ENCODE measurements at places on chromosomes 12 and 14.

GRCh38 chr12:105801351-105801750, 337.4 kb downstream of the NUAK1 start:
- DNase-seq = no peak

DNA sequence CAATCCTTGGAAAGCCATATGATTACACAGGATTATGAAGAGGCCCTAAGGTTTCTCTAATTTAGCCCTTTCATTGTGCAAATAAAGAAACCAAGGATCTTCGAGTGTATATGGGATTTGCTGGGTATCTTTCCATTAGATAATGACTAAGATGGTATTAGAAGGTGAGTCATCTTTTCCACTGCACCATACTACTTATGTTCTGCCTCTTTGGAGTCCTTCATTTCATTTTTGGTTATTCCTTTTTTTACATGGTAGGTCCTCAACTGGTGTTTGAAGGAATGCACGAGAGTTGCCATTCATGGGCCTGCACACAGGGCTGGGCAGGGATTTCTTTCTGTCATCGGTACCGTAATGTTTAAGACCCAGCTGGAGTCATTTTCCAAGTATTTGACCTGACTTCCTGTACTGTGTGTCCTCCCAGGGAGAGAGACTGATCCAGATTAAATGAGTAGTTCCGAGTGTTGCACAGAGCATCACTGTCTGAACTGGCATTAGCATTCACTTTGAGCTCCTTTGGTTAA, 85.7 kb downstream of the BORCS5 start:
- no peak for DNase-seq

DNA sequence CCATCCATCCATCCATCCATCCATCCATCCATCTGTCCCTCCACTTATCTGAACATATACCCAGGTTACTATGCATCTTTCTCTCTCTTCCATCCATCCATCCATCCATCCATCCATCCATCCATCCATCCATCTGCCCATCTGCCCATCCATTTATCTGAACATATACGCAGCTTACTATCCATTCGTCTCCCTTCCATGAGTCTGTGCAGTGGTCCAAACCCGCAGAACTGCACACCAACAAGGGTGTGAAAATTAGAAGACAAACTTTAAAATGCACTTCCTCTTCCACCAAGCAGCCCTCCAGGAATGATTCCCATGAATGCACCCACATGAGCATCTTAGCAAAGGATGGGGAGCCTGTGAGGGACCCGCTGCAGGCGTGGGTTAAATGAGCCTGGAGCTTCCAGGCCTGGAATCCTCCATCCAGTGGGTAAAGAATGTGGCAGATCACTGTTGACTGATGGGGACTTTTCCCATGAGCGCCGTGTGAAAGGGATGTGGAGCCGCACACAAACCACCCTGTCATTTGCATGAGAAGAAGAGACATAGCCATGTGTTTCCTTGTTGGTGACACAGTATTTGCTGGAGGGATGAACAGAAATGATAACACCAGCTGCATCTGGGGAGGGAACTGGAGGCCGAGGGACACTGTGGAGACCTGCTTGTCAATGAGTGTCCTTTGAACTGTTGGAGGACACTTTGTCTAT, 376.6 kb downstream of the ADGRD1 start:
- DNase-seq = no peak

DNA sequence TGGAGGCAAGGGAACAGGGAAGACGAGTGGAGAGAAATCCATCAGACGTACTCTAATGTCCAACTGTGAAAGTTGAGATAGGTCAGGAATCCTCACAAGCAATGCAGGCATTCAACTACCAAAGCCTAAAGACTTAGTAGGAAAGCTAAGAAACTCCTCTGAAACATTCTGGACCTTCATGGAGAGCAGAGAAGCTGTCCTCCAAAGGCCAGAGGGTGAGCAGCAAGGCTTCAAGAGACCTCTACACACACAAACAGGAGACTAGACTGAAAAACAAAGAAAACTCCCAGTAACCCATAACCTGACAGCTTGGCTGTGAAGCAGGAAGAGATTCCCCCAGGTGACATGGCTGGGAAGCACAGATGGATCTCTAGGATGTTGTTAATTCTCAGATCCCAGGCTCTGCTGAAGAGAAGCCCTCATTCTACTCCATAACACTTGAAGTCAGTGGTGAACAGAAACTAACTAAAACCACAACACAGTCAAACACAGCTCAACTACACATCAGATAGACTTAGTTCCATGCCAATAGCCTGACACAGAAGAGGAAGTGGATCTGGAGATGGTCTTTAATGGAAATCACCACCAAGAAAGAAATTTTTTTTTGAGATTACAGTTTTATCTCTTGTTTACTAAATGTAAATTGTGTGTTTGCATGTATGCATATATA, 23.2 kb upstream of the LYZ start:
- DNase-seq = no peak

DNA sequence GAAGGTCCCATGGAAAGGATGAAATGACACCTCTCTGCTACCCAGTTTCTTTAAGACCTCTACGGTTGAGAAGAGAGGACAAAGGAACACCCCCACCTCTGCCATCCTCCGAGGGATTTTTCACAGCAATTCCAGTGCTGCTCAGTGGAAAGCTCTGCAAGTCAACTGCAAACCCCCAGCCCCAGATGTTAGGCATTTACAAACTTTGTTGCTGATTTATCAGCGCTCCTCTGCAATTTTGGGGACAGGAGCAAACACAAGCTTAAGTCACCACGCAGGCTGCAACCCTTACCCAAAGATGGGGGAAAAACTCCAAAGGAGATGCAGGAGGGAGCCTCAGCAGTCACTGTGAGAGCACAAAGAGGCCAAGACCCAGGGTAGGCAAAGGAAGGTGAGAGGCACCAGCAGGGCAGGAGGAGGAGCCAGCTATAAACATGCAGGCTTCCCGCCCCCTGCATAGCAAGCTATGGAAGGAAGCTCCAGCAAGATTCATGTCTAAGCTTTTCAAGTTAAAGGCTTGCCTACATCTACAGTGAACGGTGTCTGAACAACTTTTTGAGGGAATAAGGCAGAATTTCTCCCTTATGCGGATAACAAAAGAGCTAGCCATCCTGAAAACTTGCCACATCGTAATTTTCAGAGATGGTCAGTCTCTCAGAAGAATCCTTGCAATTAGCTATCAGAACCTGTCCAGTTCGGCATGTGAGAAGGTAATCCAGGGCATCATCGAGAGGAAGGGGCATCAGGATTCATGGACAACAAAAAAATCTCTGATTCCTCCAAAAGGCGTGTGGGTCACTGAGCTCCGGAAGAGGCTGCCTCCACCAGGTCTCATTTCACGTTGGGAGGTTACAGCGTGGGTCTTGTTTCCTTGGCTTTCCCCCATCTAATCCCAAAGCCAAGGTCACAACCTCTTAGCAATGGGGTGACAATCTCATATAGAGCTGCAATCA, 3.9 kb downstream of the CTDSP2 start:
- no peak for DNase-seq

DNA sequence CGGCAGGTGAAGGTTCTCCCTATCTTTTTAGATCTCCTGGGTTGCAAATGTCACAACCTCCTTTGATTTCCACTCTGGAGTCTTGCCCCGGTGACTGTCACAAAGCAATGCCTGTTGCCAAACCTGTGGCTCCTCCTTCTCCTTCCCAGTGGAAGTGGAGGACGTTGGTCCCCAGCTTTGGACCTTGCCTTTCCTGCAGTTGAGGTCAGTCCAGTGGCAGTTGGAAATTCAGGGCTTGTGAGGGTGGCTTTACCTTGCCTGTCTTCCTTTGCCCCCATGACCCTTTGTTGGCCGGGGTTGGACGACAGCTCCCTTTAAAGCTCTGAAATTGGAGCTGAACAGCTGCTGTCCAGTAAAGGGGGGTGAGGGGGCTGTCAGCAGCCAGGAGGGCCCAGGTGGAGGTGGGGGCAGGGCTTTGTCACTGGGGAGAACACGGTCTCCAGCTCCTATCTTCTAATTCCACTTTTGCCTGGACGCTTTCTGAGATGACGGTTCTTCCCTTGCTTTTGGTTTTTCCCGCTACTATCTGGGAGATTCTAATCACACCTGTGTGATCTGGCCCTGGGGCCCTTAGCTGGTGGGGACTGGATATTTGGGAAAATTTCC, 4.1 kb downstream of the TEAD4 start:
- DNase-seq = no peak

- DNase-seq = no peak
Measured at GRCh38 chr14:90971687-90972086, 88.8 kb downstream of the RPS6KA5 start.

- no peak for DNase-seq
Measured at GRCh38 chr12:51974646-51975045, 23.1 kb downstream of the ACVR1B start.

DNA sequence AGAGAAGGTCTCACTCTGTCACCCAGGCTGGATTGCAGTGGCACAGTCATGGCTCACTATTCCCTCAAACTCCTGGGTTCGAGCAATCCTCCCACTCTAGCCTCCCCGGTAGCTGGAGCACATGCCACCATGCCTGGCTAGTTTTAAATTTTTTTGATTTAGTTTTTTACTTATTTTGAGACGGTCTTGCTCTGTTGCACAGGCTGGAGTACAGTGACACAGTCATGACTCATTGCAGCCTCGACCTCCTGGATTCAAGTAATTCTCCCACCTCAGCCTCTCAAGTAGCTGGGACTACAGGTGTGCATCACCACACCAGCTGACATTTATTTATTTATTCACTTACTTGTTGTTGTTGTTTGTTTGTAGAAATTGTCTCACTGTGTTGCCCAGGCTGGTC, 22.2 kb upstream of the DIP2B start:
- no peak for DNase-seq

GRCh38 chr12:102438047-102438826, 42.1 kb downstream of the IGF1 start:
- no peak for DNase-seq

DNA sequence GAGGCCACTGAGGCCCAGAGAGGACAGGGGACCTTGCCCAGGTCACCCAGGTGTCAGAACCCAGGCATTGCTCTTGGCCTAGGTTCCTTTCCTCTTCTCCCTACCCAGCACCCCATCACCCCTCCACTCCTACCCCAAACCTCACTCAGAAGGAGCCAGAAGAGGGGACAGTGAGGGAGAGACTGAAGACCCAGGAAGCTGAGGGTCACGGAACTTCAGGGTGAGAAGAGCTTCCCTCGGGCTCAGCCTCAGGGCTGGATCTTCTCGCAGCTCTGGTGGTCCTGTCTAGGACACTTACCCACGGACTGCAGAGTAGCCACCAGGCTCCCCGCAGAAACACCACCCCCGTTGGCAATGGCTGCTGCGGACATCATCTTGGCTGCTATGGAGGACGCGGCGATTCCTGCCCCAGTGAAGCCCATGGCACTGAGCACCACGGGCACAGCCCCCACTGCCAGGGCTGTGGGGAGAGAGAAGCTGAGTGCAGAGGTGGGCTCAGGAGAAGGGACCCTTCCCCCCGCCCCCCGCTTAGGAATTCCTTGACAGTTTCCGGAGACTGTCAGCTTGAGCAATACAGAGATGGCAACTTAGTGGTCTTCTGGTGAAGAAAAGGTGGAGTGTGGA, 1.1 kb downstream of the IFI27L2 start:
- DNase-seq = no peak

DNA sequence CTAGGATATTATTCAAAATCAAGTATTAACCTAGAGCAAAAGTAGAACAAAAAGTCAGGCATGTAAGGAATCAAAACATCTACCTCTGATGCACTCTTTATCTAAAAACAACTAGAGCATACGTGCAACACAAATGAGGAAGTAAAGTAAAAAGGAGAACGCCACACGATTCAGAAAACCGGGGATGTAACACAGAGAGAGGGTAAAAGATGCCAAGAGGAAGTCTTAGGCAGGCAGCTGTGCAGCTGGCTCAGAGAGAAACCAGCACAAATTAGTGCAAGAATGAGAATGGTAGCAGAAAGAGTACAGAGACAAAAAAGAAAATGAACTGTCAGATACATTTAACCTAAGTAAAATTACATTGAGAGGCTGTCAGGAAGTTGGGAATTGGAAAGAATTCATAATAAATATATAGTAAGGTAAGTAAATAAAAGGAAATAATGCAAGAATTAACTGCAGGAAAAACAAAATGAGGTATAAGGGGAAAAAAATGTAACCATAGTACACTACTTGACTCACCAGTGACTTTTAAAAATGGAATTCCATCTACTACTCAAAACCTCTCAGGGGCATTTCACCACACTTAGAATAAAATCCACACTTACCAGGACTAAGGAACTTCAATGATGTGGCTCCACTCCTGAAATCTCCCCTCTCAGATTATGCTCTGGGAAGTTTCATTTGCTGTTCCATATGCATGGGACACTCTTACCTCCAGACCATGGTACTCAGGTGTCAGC, 17.1 kb downstream of the BCAT1 start:
- DNase-seq = no peak

DNA sequence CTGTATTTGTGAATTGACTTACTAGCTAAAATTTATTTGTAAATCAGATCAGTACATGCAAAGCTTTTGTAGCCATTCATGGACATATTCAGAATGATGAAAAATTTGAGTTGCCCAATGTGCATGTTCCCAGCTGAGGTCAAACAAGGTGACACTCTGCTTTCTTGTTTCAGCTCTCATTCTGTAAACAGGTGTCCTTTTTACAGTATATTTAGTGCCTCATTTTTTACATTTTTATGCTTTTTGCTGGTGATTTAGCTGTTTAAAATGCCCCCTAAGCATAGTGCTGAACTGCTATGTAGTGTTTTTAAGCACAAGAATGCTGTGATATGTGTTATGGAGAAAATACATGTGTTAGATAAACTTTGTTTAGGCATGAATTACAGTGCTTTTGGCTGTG, 76.3 kb downstream of the MIA2 start:
- DNase-seq = no peak

DNA sequence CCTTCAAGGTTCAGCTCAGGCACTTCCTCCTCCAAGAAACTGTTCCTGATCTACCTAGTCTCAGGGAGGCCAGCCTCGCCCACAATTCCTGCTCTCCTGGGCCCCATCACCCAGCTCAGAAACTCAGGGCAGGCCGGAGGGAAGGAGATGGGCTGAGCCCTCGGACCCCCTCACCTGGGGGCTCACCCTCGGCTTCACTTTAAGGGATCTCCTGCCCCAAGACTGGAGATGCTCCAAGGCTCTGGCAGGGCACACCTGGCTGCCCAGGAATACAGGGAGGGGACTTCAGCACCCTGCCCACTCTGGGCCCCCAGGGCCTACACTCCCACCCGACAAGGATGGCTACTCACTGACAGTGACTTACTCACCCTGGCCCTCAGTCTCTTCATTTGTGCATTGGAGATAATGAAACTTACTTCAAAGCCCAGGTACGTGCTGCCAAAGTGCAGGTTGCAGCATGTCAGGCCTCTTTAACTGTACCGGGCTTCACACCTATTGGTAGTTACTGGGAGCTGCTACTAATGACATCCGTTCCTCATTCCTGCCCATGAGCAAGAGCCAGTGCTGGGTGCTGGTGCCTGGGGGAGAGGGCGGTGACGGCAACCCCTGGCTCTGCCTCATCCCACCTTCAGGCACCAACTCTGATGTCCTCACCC, 21.0 kb upstream of the PPP1R13B start:
- no peak for DNase-seq

Measured in brain pericyte (primary cell).